Naive thymus-derived CD8-positive, alpha-beta T cell (primary cell): ENCODE measurements at places on chromosomes 12 and 14.
A peak's percentile ranks its signal among the peaks of the same experiment; 100 is the strongest.

- H3K36me3 ChIP-seq: no peaks in the 10 kb centered on the region
- peaks cover 19% of the 10 kb centered on the region for H3K4me1 ChIP-seq
- no peak overlapping the region for H3K27ac ChIP-seq
- no peak for DNase-seq
- no peaks in the 10 kb centered on the region for H3K27me3 ChIP-seq
These were observed 133.5 kb downstream of the FOXN3 start for GRCh38 chr14:89283327-89284060.

DNA sequence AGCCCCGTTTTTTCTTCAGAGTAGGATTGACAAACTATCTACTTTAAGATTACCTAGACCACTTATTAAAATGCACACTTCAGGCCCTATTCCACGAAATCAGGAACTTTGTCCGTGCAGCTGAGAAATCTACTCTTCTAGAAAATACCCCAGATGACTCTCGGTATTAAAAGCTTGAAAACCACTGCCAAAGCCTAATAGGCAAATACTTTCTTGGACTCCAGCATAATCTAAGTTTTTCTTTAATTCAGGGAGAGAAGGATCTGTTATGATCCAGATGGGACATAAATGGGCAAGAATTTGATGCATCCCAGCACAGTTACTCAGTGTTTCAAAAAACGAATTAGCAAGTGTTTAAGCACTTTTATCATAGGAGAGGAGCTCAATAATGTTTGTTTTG, 94.5 kb downstream of the TMX1 start:
- no peaks in the 10 kb centered on the region for H3K36me3 ChIP-seq
- no peak overlapping the region for H3K27ac ChIP-seq
- H3K4me1 ChIP-seq: no peaks in the 10 kb centered on the region
- no peak overlapping the region for H3K4me3 ChIP-seq
- DNase-seq: no peak

- H3K27me3 ChIP-seq: no peaks in the 10 kb centered on the region
- DNase-seq: no peak
- H3K36me3 ChIP-seq: peaks cover 3% of the 10 kb centered on the region
- peaks cover 79% of the 10 kb centered on the region for H3K4me1 ChIP-seq
These were observed 41.7 kb downstream of the SUSD6 start for GRCh38 chr14:69652942-69653684.

GRCh38 chr14:74684434-74684833, 28.4 kb downstream of the AREL1 start:
- H3K27ac ChIP-seq: peak overlapping the region; percentile 81
- H3K4me3 ChIP-seq: peak overlapping the region; percentile 74
- no peaks in the 10 kb centered on the region for H3K27me3 ChIP-seq
- peaks cover 33% of the 10 kb centered on the region for H3K4me1 ChIP-seq
